ENCODE measurements at places on chromosomes 16 and 17.

- DNase-seq, result no peak
These were observed 53.5 kb downstream of the PARN start for GRCh38 chr16:14576532-14576931.

GRCh38 chr17:71845337-71845736 lies 275.5 kb upstream of the SOX9 start:
- no peak for DNase-seq

- DNase-seq, result peak; percentile 58
These were observed 834 bp downstream of the FLYWCH1 start for GRCh38 chr16:2912330-2913199.

DNA sequence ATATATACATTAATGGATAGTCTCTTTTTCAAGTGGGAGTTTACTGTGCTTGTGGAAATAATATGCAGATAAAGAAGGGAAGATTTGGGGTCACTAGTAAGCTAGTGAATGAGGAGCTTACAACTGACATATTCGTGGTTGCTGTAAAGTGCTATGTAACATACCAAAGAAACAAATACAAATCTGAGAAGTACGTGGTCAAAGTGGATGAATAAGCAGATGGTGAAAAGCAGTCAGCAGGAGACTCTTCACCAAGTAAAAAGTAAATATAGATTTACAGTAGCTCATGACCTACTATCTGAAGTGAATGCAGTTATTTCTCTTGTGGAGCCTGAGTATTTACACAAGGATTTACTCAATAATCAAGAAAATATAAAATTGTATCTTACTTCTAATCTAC lies 136.6 kb upstream of the ELAC2 start:
- DNase-seq, result no peak

GRCh38 chr16:87271256-87271655 lies 45.9 kb downstream of the C16orf95 start:
- DNase-seq, result no peak

DNA sequence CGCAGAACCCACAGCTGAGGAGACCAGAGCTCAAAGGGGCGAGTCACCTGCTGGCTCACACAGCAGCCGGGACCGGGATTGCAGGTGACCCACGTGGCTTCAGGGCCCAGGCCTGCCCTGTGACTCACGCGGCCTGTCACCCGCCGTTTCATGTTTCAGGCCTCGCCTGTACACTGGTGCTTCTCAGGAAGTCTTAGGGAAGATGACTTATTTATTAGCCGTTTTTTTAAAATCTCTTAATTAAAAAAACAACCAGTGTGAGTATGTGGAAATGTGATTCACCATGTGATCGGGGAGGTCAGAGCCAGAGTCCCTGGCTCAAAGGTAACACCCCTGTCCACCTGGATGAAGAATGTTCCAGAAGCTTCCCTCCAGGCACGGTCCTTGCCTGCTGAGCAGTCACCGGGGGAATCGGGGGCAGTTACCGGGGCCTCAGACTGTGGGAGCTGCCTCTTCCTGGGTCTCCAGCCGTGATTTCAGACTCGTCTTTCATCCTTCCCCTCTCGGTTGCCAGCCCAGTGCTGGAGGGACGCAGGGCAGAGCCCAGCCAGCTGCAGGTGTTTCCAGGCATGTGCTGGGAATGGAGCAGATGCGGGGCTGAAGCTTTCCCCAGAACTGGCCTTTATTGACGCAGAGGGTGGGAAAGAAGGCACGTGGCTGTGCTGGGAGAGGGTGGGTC lies 49.3 kb downstream of the CMIP start:
- DNase-seq, result no peak

Measured in neural progenitor cell (in vitro differentiated cells).